Spinal cord (tissue), 10 donors: ENCODE measurements at places on chromosomes 5 and 9. TPM values are rescaled to one million over a fixed set of nuclear protein-coding genes. Genes with fewer than 3 reads are reported as not detected.

- no peak for DNase-seq
- no peak overlapping the region for H3K27ac ChIP-seq
- no peak overlapping the region for H3K4me3 ChIP-seq
- no peaks in the 10 kb centered on the region for H3K27me3 ChIP-seq
- H3K4me1 ChIP-seq = peaks cover 10% of the 10 kb centered on the region
Observed at GRCh38 chr5:72021651-72022357, 85.5 kb upstream of the MAP1B start.

DNA sequence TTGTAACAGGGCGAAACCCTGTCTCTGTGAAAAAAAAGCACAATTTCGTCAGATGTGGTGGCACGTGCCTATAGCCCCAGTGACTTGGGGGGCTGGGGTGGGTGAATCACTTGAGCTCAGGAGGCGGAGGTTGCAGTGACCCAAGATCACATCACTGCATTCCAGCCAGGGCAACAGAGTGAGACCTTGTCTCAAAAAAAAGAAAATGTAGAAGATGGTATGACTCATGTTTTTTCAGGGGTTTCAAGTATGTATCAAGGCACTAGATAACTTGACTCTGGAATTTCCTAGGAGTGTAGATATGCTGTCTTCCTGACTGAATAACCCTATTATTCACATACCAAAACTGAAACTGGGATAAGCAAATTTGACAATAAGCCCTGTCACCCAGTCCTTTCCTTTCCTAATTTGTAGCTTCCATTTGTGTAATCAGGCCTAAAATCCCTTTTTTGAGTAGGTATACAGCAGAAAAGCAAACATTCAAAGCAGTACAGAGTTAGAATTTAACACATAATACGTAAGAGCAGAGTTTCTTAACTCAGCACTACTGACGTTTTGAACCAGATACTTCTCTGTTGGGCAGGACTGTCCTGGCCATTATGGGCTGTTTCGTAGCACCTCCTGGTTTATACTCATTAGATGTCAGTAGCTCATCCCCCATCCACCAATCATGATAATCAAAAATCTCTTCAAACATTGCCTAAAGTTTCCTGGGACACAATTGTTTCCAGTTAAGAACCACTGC, 17.3 kb upstream of the ANKRD18B start:
- no peak for DNase-seq
- H3K27me3 ChIP-seq = no peaks in the 10 kb centered on the region
- no peaks in the 10 kb centered on the region for H3K4me1 ChIP-seq
- no peak overlapping the region for H3K4me3 ChIP-seq
- H3K36me3 ChIP-seq = no peaks in the 10 kb centered on the region

DNA sequence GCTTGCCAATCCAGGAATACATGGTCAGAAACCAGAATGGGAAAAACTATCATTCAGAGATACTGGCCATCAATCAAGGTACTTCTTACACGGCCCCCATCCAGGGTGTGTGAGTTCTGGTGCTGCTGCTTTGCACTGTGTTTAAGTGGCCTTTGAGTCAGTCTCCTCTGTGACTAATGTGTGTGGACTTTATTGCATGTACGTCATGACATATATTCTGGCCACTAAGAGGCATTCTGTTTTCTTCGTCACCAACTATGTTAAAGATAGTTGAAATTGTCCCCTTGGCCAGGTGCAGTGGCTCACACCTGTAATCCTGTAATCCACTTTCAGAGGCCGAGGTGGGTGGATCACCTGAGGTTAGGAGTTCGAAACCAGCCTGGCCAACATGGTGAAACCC, 8.5 kb downstream of the EXOSC3 start:
- no peak for DNase-seq
- no peaks in the 10 kb centered on the region for H3K27me3 ChIP-seq
- H3K4me3 ChIP-seq = no peak overlapping the region
- H3K36me3 ChIP-seq = peaks cover 45% of the 10 kb centered on the region
- no peak overlapping the region for H3K27ac ChIP-seq

GFI1B gene
- total RNA-seq = 1.1 TPM

GRCh38 chr9:107630156-107630555, 140.6 kb upstream of the KLF4 start:
- H3K4me3 ChIP-seq = no peak overlapping the region
- no peak overlapping the region for H3K27ac ChIP-seq
- peaks cover 8% of the 10 kb centered on the region for H3K4me1 ChIP-seq
- no peaks in the 10 kb centered on the region for H3K27me3 ChIP-seq
- no peak for DNase-seq

DMRT3 gene
- 0.30 TPM for total RNA-seq

DNA sequence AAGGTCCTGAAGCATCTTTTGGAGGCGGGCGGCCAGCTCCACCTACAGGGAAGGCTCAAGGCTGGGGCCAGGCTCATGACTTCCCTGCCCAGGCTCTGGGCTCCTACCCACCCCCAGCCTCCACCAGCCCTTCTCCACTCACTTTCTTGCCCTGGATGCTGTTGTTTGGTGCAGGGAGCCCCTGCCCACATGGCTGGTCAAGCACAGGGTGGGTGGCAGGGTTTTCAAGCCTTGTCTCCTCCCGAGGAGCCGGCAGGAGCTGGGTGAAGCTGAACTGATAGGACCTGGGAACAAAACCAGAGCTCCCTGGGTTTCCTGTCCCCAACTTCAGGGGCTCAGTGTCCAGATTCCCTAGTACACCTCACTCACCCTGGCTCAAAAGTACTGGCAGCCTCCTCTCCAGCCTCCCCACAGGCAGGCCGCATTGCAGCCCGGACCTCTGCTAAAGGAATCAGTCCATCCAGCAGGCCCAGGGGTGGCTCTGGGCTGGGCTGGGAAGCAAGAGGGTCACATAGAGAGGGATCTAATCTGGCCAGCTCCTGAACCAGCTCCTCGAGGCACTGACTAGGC, 6.9 kb downstream of the SHROOM1 start:
- peaks cover 64% of the 10 kb centered on the region for H3K4me1 ChIP-seq
- H3K36me3 ChIP-seq = peaks cover 7% of the 10 kb centered on the region
- H3K4me3 ChIP-seq = no peak overlapping the region
- DNase-seq = no peak
- peaks cover 42% of the 10 kb centered on the region for H3K27me3 ChIP-seq

DNA sequence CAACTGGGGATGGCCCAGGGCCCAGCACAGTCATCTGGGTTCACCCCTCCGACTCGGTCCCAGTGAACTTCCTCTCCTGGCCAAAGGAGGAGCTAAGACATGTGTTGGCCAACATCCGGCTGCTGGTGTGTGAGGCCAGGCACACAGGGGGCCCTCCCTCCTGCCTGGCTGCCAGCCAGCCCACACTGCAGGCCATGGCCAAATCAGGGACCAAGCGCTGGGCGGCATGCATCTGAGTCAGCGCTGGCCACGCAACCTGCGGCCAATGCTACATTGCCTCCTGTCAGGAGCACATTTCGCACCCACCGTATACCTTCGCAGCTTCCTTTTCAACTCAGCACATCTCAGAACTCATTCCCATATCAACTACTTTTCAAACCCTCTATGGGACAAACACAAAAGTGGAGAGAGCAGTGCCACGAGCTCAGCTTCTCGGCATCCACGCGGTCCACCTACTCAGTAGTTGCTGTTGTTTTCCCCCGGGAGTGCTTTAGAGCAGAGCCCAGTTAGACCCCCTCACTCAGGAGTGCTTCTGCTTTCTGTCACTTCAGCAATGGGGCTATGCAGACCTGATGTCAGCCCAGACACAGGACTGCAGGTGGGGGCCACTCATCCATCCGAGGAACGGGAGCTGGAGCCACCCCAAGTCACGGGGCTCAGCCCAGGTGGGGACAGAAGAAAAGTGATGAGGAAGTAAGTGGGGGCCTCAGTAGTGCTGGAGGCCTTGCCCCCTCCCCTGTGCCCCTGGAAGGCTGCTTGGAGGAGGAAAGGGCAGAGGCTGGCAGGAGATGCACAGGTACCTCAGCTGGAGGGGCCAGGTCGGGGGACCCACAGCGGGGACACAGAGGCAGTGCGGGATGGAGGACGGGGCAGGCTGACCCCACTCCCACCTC, 13.9 kb downstream of the NINJ1 start:
- peaks cover 59% of the 10 kb centered on the region for H3K36me3 ChIP-seq
- DNase-seq = no peak
- H3K27ac ChIP-seq = peak overlapping the region; percentile 7
- H3K4me3 ChIP-seq = no peak overlapping the region

FTMT gene
- not detected for total RNA-seq

DNA sequence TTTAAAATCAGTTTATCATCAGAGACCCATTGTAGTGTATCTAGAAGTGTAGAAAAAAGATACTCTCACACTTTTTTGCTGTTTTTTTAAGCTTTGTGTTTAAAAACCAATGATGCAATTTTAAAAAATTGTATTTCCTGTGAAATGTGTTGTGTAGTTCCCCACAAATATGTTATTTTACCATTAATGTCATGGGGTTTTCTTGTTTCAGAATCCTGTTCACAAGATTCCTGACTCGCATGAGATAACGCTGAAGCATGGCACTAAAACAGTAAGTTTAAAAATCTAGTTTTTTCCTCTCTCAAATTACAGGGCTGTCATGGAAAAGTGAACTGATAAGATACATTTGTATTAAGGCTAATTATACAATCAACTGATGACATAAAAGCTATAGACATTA, 58.6 kb downstream of the WDR70 start:
- no peak overlapping the region for H3K4me3 ChIP-seq
- no peaks in the 10 kb centered on the region for H3K4me1 ChIP-seq
- DNase-seq = no peak
- H3K36me3 ChIP-seq = no peaks in the 10 kb centered on the region
- H3K27ac ChIP-seq = no peak overlapping the region

C5orf22 gene
- total RNA-seq = 33.5 TPM

GRCh38 chr5:157456301-157456700, 3.7 kb upstream of the NIPAL4 start:
- no peak overlapping the region for H3K4me3 ChIP-seq
- peaks cover 15% of the 10 kb centered on the region for H3K27me3 ChIP-seq

BTNL3 gene
- not detected for total RNA-seq

PPP3R2 gene
- 0.59 TPM for total RNA-seq

DNA sequence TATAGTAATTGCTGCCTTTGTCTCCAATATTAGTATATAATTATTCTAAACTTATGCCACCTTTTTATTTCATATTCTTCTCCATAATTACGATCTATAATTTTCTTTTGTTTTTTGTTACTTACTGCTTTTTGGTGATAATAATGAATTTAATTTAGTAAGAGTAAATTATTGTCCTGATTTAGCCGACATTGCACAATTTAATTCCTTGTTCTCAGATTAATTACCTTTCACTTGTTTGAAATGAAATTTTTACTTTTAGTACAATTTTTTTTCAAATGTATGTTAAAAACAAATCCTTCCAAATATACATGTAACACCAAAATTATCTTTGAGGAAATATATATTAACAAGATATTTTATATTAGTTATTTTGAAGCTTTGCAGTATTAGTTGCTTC, 163.3 kb downstream of the GIN1 start:
- no peak overlapping the region for H3K4me3 ChIP-seq
- DNase-seq = no peak
- no peak overlapping the region for H3K27ac ChIP-seq
- H3K4me1 ChIP-seq = no peaks in the 10 kb centered on the region
- H3K27me3 ChIP-seq = no peaks in the 10 kb centered on the region
- H3K36me3 ChIP-seq = no peaks in the 10 kb centered on the region
